ENCODE measurements at places on chromosomes 5 and 9. TPM values are rescaled to one million over a fixed set of nuclear protein-coding genes. Genes with fewer than 3 reads are reported as not detected.

The TSSK1B gene
- total RNA-seq: not detected

The LOX gene
- total RNA-seq: 58.6 TPM

The CCL27 gene
- not detected for total RNA-seq

The IFT74 gene
- 12.4 TPM for total RNA-seq

The SLC2A6 gene
- total RNA-seq: 4.0 TPM

The LRRC19 gene
- total RNA-seq: not detected

The PCDHA1 gene
- total RNA-seq: not detected

The SPINK4 gene
- total RNA-seq: not detected

The GGTA1 gene
- total RNA-seq: 3.8 TPM

The TNIP1 gene
- total RNA-seq: 56.7 TPM

The PRDM9 gene
- total RNA-seq: not detected

The INSYN2B gene
- 0.19 TPM for total RNA-seq

The BHMT2 gene
- 24.5 TPM for total RNA-seq

The GRIN1 gene
- not detected for total RNA-seq

The SLC36A3 gene
- total RNA-seq: not detected

The FOXD4L4 gene
- total RNA-seq: not detected

DNA sequence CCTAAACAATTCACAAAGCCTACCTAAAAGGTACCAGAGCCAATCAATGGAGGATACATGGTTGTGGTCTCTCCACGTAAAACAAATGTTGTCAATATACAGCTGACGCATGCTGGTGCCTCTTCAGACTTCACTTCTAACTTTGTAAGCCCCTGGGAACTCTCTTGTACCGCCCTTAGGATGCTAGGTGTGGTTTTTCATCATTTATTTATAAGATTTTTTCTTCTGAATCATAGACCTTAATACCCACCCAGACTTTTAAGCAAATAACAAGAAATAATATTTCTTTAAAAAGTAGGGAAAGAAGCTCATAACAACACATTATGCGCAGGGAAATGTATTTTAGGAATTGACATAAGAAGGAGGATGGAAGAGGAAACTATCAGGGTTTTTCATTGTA is 33.0 kb downstream of the SSBP2 start:
- DNase-seq: no peak

GRCh38 chr9:13860946-13861640 is 452.8 kb downstream of the NFIB start:
- no peak for DNase-seq

DNA sequence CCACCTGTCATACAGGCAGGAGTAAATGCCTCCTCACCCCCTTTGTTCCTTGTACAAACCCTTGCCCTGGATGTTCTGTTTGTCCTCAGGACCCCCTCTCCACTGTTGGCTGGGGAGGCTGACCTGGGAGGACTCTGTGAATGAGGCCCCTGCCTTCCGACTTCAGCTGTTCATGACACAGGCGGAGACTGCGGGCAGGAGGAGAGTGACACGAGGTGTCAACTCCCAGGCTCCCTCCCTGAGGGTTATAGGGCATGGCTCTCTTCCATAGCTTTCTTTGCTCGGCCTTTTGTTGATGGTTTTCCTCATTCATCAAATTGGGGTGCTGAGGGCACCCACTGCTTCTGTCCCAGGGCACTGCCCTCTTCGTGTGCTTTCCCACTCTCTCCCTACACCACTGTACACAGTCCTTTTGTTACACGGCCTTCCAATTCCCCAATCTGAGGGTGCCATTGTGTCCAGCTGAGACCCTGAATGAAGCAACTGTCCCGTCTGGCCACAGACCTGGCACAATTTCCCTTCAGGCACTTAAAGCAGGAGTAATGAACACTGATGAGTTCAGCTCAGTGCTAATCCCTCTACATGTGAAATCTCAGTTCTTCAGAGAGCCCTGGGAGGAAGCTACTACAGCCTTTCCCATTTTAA is 33.8 kb downstream of the KCNIP1 start:
- DNase-seq: no peak

GRCh38 chr9:35333551-35333950 is 156.4 kb upstream of the RUSC2 start:
- DNase-seq: no peak

DNA sequence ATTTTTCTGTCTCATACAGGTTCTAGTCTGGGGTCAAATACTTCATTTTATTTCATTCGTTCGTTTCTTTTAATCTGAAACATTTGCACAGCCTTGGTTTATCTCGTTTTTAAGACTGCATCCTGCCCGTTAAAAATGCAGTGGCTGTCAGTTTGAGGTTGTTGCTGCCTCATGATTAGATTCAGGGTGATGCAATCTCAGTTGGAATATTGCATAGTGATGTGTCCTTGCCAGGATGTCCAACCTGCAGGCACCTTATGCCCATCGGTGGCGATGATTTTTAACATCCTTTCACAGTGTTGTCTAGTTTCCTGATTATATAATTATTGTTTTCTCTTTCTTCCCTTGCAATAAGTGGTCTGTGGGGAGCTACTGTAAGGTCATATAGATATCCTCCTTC is 45.1 kb downstream of the SH3GL2 start:
- DNase-seq: no peak

- no peak for DNase-seq
Observed at GRCh38 chr9:85871008-85871407, 69.9 kb upstream of the NAA35 start.

GRCh38 chr9:259405-260404 is 45.0 kb downstream of the DOCK8 start:
- no peak for DNase-seq

DNA sequence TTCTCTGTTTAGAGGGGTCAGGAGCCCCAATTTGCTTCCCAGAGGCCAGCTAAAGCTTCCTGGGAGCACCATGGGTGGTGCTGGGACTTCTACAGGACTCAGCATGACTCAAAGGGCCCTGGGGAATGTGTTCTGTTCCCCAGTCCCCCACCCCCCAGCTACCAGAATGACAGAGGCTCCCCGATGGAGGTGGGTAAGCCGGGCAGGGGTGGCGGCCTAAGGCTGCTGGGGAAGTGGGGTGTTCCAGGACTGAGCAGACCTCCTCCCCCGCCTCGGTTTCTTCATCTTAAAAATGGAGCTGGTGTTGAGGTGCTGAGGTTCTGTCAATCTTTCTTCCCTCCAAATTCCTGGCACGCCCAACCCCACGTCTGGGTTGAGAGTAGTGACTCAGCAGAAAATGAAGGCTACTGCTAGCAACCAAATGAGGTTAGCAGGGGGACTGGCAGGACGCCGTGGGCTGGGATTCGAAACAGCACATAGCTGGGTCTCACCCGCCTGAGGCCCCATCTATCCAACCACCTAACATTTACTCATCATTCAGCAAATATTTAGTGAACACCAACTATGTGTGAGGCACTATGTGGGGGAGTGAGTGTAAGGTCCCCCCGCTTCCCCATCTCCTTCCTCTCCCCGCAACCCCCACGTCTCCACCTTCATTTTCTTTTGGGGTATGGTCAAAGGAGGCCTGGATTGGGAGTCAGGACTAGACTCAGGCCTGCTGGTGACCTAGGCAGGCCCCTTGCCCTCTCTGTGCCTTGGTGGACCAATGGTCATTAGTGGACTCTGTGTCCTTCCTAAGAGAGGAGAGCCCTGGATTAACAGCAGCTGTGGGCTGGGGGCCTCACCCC is 50.2 kb downstream of the C9orf50 start:
- no peak for DNase-seq

DNA sequence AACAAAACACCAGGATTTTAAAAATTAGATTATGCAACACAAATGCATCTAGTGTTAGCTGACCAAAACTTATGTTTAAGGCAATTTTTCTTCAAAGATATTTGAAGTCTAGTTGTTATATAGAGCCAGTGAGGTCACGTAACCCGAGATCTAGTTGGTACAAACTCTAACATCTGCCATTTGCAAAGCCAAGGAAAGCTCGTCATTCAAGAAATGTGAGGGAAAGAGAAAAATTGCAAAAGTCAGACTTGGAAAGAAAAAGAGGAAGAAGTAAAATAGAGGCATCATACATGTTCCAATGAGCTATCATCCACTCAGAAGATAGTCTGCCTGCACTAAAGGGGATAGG is 293.4 kb upstream of the PUM3 start:
- DNase-seq: no peak

GRCh38 chr9:134275375-134275774 is 50.9 kb upstream of the RXRA start:
- DNase-seq: no peak

DNA sequence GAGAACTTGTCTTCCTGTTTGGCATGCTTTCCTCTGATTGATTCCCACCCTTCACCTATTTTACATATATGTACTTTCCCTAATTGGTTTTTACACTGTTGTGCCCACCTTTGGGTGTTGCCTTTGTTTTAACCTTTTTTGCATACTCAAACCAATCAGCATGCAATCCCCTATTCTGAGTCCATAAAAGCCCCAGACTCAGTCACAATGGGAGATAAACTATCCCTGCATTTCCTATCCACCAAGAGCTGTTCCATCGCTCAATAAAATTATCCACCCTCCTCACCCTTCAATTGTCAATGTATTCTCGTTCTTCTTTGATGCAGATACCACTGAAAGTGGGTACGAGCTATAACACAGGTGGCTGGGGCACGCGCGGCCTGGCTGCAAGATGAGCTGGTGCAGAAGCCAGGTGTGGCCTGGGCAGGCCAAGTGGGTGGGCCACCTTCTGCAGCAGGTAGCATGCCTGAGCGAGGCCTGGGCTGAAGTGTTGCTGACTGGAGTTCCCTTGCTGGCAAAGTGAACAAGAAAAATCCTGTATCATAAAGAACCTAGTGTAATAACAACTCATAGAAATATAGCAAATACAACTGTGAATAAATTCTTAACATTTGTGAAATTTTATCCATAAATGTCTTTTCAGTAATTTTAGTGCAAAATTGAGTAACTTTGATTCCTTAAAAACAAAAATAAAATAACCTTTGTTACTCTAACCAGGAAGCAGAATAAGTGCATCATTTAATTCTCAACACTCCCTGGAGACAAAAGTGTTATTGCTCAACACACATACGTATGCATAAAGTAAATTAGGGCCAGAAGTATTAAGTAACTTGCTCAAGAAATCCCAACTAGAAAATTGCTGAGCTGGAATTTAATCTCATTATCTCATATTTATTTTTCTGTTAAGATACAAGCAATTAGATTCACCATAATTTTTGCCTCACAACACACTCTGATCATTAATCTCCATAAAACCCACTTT is 685.3 kb upstream of the EDIL3 start:
- peak; percentile 73 for DNase-seq

- DNase-seq: no peak
Observed at GRCh38 chr5:134846641-134846960, 833 bp downstream of the C5orf24 start.

DNA sequence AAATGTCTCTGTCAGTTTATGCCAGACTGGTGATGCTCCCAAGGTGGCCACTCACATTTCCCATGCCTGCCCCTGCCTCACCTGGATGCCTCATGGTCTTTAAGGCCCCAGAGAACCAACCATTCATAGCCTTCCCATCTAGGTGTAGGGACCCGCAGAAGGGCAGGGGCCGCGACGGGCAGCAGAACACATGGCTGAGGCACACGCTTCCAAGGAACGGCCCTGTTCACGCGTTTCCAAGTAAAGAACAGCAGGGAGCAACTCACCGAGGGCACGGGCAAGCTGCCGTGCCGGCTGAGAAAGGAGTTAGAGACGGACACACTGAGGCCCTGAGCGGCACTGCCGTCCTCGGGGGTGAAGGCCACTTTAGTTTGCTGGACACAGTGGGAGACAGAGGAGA is 73.5 kb downstream of the PRRT1B start:
- DNase-seq: no peak

- DNase-seq: no peak
Observed at GRCh38 chr5:78627766-78628165, 20.8 kb downstream of the LHFPL2 start.

- no peak for DNase-seq
Observed at GRCh38 chr5:60437308-60437707, 262.7 kb downstream of the DEPDC1B start.

GRCh38 chr5:115671939-115672338 is 46.1 kb upstream of the TMED7 start:
- no peak for DNase-seq

GRCh38 chr9:127083138-127083980 is 39.1 kb downstream of the ANGPTL2 start:
- no peak for DNase-seq

- no peak for DNase-seq
Observed at GRCh38 chr9:83012922-83013838, 49.8 kb downstream of the RASEF start.

DNA sequence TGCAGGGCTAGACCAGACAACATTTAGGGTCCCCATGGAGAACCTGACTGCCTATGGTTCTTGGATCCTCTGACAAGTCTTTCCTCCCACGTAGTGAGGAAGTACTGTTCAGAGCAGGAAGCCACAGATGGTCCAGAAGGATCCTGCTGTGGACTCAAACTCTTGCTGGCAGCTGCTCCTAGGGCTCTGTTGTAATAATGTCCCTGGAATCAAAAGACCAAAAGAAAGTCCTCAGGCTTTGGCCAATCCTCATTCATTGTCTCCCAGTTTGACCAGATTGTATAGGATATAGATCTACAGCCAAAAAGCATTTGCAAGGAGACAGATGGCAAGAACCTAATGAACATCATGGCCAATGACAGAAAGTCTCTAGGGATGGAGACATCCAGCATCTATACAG is 53.9 kb downstream of the SEMA6A start:
- DNase-seq: no peak

GRCh38 chr5:55675119-55675518 is 37.0 kb downstream of the SLC38A9 start:
- DNase-seq: no peak

DNA sequence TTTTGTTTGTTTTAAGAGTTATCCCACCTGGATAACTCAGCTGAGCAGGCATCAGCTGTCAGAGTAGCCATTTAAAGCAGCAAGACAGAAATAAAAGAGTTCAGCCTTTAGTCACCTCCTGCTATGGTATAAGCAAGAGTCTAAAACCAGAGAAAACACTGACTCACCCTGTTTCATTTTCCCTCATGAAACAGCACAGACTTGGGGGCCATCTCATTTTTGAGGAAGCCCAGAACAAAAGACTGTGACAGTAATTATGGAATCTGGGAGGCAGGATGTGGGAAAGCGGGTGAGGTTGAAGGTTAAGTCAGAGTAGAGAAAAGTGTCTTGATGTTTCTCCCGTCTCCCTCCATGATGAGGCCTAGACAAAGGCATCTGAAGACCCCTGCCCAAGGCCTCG is 90.2 kb upstream of the FAM174A start:
- DNase-seq: no peak

DNA sequence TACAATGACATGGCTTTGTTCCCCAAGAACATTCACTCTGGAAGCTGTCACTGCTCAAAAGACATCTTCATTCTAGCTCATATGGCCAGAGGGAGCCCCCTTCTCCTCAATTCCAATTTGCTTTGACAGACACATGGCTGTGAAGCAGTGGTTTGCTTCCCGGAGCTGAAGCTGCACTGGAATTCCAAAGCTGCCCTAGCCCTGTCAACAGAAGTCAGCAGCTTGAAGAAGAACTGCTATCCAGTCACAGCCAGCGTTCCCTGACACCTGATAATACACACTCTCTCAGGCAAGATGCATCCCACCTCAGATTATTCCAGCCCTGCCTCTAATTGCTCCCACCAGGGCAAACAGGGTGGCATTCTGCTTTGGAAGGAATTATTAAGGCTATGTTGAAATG is 93.7 kb downstream of the SEMA5A start:
- no peak for DNase-seq

Data from posterior vena cava (tissue), 2 donors.